Activated CD4-positive, CD25-positive, alpha-beta regulatory T cell (primary cell): ENCODE measurements at places on chromosomes 16 and 17.

GRCh38 chr17:57911834-57912673 lies 43.2 kb downstream of the CUEDC1 start:
- DNase-seq, result no peak

GRCh38 chr17:27442702-27443101 lies 13.5 kb upstream of the KSR1 start:
- DNase-seq, result no peak

DNA sequence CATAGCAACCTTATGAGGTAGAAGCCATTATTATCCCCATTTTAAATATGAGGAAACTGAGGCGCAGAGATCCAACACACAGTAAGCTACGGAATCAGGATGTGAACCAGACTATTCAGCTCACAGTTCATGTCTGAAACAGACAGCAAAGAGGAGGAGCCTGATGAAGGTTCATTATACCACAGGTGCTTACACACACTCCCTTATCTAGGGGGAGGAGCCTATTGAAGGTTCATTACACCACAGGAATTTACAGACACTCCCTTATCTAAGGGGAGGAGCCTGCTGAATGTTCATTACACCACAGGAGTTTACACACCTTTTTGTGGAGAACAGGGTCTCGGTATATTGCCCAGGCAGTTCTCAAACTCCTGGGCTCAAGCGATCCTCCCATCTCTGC lies 21.9 kb downstream of the C16orf95 start:
- DNase-seq, result no peak

DNA sequence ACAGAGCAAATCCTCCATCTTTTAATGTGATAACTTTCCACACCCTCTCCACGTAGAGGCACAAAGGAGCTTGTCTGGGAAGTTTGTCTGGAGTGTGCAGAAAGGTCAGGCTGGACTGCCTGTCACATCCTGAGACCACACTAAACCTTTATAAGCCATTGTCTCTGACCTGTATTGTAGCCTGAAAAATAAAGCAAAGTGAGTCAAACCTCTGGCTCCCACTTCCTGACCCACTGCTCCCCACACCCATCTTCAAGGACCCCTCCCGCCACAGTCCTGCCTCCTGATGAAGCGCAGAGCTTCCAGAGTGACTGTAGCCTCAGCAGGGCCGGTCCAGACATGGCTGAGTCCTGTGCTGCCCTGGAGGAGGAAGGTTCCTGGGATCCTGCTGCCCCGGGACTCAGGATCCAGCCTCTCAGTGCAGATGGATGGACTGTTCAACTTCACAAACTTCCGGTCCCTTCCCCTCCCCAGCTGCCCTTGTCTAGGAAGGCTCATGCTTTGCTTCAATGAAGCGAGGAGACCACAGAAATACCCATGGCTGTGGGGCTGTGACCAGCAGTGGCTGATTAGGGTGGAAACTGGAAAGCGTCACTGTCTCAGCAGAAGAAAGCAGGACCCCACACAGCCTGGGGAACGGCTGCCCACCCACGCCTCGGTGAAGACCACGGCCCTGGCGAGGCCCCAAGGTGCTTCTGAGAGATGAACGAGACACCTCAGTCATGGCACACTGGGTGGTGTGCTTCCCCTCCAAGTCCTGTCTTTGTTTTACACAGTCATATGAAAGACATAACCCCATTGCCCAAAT lies 30.9 kb upstream of the CLEC18B start:
- no peak for DNase-seq

DNA sequence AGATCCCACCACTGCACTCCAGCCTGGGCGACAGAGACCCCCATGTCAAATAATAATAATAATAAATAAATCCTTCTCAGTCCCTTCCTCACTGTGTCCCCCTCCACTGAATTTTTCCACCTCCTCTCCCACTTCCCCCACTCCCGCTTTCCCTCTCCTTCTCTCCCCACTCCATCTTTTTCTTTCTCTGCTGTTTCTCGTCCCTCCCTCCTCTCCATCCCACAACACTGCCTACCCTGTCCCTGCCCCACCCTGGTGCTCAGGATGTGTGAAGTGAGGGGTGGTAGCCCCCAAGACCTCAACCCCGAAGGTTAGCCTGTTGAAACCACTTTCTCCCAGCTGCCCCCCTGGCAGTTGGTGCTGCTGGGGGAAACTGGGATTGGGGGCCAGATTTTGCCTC lies 34.4 kb upstream of the STH start:
- DNase-seq, result no peak

- DNase-seq, result no peak
Observed at GRCh38 chr17:44872131-44872768, 24.6 kb downstream of the HIGD1B start.

GRCh38 chr17:30790279-30790678 lies 34.2 kb downstream of the CRLF3 start:
- no peak for DNase-seq

DNA sequence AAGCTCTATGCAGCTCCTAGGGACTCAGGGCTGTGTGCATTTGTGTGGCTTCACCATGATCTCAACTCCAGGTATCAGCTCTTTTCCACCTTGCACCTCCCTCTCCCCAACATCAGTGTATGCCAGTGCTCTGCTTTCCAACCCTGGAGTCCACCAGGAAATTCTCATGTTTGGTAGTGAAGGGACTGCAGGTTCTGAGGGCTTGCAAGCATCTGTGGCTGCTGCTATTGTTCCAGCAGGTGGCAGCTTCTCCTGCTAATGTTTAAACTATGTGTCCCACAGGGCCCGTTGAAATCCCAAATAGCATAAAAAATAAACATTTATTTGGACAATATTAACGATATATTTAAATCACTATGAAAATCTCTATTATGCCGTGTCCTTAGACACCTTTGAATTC lies 82.0 kb downstream of the RGS9 start:
- no peak for DNase-seq
